ENCODE measurements at places on chromosomes 2 and 18. TPM values are rescaled to one million over a fixed set of nuclear protein-coding genes. Genes with fewer than 3 reads are reported as not detected.

The FOXD4L1 gene
- not detected for total RNA-seq

The TRABD2A gene
- 0.54 TPM for total RNA-seq

The IL1R1 gene
- total RNA-seq, result 27.7 TPM

The VIL1 gene
- total RNA-seq, result not detected

The MARCHF4 gene
- total RNA-seq, result not detected

The POTEC gene
- not detected for total RNA-seq

The ACTR1B gene
- 77.6 TPM for total RNA-seq

The C2orf78 gene
- total RNA-seq, result not detected

The MATN3 gene
- 0.11 TPM for total RNA-seq

The FIGN gene
- total RNA-seq, result 16.4 TPM

The GTF2A1L gene
- total RNA-seq, result 0.75 TPM

The MEP1B gene
- 0.13 TPM for total RNA-seq

The STAT4 gene
- total RNA-seq, result 37.8 TPM

The GBX2 gene
- total RNA-seq, result not detected

Measured in cardiac septum (tissue), 1 donor.